ENCODE measurements at places on chromosomes 12 and 14.
A peak's percentile ranks its signal among the peaks of the same experiment; 100 is the strongest.

GRCh38 chr14:100022772-100023451 is 42.3 kb upstream of the EVL start:
- peak; percentile 84 for DNase-seq

- no peak for DNase-seq
Measured at GRCh38 chr12:97006585-97006984, 99.5 kb downstream of the NEDD1 start.

GRCh38 chr12:3600039-3600720 is 109.2 kb downstream of the PRMT8 start:
- no peak for DNase-seq

GRCh38 chr14:51818748-51819380 is 41.5 kb upstream of the GNG2 start:
- peak; percentile 86 for DNase-seq

GRCh38 chr12:68981516-68981915 is 48.5 kb upstream of the CPM start:
- no peak for DNase-seq

GRCh38 chr12:110765111-110765510 is 22.4 kb upstream of the PPP1CC start:
- DNase-seq = peak; percentile 46

DNA sequence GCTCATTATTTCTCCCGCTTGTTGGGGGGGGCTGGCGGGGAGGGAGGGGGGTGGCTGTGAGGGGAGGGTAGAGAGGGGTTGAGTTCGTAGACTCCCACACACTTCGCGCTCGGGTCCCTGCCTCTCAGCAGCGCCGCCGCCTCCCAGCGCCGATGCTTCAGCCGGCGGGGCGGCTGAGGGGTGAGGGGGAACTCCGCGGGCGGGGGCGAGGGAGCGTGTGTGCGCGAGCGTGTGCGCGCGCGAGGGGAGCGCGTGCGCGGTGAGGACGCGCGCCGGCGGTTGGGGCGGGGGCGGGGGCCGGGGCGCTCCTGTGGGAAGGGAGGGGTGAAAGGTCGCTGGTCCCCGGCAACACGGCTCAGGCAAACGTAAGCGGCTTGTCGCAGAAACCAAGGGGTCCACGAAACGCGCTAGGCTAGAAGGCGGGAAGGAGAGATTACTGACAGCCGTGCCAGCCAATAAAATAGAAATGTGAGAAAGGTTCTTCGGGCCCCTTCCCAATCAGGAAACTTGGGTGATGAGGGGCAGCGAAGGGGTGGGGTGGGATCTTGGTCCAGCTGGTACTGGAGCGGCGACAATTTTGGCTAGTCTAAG is 343 bp upstream of the NOVA1 start:
- peak; percentile 98 for DNase-seq

DNA sequence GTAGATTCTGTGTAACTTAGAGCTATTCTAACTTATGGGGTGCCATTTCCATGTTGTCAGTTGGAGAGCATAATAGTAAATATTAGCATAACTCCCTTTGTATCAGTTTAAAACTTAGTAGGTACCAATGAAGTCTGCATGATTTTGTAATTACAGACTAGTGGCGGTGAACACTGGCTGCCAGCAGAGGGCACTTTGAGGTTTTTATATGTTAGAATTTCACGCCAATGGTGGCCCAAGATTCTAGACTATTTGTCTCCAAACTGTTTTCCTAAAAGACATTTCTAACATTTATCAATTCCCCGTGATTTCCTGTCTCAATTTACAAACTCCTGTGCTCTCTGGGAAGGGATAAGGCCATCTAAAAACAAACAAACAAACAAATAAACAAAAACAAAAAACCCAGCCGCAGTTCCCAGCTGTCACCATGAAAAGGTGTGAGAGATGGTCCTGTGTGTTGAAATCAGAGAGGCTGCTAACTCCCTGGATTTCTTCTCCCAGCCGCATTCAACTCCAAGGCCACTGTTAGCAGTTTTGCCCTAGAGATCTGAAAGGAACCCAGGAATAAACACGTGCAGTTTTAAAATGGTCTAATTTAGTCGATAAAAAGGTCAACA is 57.6 kb downstream of the BRMS1L start:
- DNase-seq = peak; percentile 25

GRCh38 chr12:90216020-90216552 is 507.4 kb upstream of the ATP2B1 start:
- no peak for DNase-seq

DNA sequence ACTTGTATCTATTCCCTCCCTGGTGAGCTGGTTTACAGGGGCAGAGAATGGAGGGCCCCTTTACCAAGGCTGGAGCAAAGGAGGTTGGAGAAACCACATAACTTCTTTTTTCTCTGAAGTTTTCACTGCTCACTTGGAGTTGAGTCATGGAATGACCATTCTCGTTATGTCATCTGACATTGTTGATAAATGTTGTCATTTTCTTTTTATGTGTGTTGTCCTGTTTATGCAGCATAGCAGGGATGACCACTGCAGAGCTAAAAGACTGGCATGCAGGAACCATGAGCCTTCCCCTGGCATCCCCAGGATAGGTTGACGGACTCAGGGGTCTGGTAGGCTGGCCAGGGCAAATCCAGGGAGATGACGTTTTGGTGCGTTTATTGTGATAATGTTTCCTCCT is 256.8 kb upstream of the DDHD1 start:
- no peak for DNase-seq

Measured in NCI-H187 (cell line).